Hepatic stellate cell (primary cell): ENCODE measurements at places on chromosomes 1 and 21.

- no peak for DNase-seq
Measured at GRCh38 chr1:210722410-210723081, 393.8 kb downstream of the HHAT start.

DNA sequence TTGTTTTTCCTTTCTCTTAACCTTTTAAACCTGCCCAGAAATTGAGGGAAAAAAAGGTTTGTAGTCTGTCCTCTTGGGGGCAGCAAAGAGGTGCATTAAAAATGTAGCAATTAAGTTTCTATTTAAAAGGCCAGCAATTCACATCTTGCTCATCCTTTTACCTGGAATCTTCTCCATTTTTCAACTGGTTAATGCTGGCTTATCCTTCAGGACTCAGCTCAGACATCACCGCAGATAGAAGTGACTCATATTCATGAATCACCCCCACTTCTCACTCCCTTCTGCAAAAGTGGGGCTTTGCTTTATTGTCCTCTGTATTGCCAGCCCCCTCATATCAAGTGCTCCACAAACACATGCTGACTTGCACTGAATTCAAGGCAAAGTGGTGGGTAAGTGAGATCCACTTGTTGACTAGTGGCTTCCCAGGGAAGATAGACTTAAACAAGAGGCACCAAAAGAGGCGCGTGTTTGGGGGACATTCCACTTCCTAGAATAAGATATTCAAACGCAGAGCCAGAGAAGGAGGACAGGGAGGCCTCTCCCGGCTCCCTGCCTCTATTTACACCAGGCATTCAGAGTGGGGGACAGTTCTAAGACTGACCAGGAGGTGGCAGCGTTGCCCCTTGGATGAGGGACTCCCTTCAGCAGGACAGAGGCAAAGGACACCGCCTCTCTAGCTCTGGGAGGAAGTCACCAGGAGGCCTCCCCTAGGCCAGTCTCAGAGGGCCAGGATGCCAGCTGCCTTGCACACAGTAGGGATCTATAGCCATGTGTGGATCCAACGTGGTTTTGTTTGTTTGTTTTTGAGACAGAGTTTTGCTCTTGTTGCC lies 23.2 kb upstream of the ZNF648 start:
- peak; percentile 66 for DNase-seq

DNA sequence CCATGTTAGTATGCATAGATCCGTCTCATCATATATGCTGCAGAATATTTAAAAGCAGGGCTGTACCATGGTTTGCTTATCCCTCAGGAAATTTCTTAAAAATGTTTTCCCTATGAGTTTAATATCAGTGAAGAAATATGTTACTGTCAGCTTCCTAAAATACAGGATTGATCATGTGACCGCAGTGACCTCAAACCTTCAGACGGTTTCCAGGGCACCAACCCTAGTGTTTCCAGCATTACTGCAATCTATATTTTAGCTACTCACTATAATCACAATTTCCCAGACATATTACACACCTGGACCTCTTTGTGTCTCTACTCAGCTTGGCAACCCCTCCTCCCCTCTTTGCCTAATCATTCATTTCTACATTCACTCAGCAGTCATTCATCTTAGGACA lies 7.7 kb upstream of the SDHB start:
- DNase-seq, result no peak

GRCh38 chr1:16900751-16901150 lies 5.0 kb downstream of the RNU1-2 start:
- DNase-seq, result no peak

- DNase-seq, result no peak
Measured at GRCh38 chr1:246815693-246816270, 91.6 kb downstream of the SCCPDH start.

DNA sequence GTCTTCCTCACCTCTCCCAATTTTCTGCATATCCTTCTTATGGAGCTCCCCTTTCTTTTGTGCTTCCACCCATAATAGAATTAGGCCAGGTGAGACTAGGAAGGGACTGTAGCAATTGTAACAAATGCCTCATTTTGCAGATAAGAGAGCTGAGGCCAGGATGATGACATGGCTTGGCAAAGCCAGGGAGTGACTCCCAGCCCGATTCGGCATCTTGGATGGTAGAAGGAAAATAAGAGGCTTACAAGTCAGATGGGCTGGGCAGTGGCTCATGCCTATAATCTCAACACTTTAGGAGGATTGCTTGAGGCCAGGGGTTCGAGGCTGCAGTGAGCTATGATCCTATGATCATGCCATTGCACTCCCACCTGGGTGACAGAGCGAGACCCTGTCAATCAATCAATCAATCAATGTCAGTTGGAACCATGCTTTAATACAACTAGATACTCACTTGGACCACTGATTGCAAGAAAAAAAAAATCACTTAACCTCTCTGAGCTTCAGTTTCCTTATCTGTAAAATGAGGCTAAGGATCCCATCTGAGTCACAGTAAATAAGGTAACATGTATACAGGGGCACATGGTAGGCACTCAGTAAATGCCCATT lies 51.6 kb downstream of the PLEKHA6 start:
- DNase-seq, result no peak

- DNase-seq, result no peak
Measured at GRCh38 chr21:15093216-15093615, 28.4 kb upstream of the NRIP1 start.

DNA sequence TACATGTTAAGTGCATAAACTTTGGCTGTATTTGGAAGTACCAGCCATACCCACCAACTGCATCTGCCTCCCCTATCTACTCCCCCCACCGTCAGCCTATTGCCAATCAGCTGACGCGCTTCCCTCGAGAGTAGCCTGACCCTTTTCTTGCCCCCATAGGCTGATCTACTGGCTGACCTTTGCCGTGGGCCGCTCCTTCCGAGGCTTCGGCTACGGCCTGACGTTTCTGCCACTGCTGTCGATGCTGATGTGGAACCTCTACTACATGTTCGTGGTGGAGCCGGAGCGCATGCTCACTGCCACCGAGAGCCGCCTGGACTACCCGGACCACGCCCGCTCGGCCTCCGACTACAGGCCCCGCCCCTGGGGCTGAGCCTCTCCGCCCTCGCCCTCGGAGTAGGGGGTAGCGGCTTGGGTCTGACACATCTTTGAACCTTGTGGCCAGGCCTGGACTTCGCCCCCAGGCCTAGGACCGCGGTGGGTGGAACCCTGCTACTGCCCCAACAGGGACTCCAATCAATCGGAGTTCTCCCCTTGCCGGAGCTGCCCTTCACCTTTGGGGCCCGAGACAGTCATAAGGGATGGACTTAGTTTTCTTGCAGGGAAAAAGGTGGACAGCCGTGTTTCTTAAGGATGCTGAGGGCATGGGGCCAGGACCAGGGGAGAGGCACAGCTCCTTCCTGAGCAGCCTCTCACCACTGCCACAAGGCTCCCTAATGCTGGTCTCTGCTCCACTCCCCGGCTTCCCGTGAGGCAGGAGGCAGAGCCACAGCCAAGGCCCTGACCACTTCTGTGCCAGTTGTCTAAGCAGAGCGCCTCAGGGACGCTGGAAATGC lies 4.0 kb downstream of the GLMP start:
- DNase-seq, result peak; percentile 93

- DNase-seq, result no peak
Measured at GRCh38 chr1:37846647-37847339, 12.6 kb downstream of the MTF1 start.

GRCh38 chr1:206600527-206600926 lies 11.7 kb downstream of the EIF2D start:
- DNase-seq, result no peak

- no peak for DNase-seq
Measured at GRCh38 chr1:82515650-82516049, 714.9 kb downstream of the ADGRL2 start.

- DNase-seq, result no peak
Measured at GRCh38 chr1:40582116-40582515, 50.7 kb downstream of the ZNF684 start.

DNA sequence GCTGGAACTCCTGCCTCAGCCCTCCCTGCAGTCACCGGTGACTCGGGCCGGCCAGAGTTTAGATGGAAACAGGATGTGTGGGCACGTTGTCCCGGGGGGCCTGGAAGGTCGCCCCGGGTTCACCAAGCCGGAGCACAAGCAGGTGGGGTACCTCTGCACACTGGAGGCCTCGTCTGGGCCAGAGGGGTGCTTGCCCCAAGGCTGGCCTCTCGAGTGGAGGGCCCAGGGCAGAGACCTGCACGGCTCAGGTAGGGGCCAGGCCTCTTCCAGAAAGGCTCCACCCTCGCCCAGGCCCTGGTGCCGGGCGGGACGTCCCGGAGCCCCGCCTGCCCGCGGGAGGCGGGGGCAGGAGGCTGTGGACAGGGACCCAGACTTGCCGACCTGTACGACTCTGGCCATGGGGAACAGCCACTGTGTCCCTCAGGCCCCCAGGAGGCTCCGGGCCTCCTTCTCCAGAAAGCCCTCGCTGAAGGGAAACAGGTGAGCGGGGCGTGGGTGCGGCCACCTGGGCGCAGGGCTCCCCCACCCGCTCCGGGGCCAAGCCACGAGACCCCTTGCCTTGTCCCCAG lies at the start of gene PLEKHN1:
Gene PLEKHN1 (plus strand): TSS at position 348 of the 569 bp plus-strand sequence. CDS start 50 bp downstream, at position 398.
- peak; percentile 84 for DNase-seq

GRCh38 chr1:20148571-20149500 lies 9.7 kb downstream of the PLA2G2F start:
- no peak for DNase-seq

GRCh38 chr1:185860859-185861258 lies 126.7 kb downstream of the HMCN1 start:
- no peak for DNase-seq

GRCh38 chr1:184075055-184076029 lies 23.8 kb downstream of the TSEN15 start:
- peak; percentile 12 for DNase-seq

- no peak for DNase-seq
Measured at GRCh38 chr1:61914823-61915482, 172.7 kb downstream of the PATJ start.

- no peak for DNase-seq
Measured at GRCh38 chr1:164787834-164788231, 228.8 kb downstream of the PBX1 start.

DNA sequence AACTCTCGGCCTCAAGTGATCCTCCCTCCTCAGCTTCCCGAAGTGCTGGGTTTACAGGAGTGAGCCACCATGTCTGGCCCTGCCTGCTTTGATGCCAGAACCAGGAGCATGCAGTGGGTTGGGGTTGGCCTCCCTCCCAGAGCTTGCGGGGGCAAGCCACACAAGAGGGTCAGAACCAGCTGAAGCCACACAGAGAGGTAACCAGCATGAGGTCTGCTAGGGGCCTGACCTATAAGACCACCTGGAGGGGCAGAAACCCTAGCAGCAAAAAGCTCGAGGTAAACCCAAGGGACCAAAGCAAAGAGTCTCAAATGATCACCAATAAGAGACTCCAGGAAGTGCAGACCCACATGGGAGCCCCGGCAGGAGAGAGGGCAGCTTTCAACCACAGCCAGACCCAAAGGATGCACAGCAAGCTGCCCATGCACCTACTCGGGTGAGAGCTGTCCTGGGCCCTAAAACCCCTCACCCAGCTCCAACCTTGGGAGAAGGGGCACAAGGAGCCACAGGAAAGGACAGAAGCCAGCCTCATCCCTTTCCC lies 81.2 kb downstream of the TOMM20 start:
- DNase-seq, result no peak

GRCh38 chr1:168698453-168698852 lies 30.6 kb downstream of the DPT start:
- no peak for DNase-seq

- no peak for DNase-seq
Measured at GRCh38 chr1:27520651-27521050, 30.7 kb upstream of the WASF2 start.

DNA sequence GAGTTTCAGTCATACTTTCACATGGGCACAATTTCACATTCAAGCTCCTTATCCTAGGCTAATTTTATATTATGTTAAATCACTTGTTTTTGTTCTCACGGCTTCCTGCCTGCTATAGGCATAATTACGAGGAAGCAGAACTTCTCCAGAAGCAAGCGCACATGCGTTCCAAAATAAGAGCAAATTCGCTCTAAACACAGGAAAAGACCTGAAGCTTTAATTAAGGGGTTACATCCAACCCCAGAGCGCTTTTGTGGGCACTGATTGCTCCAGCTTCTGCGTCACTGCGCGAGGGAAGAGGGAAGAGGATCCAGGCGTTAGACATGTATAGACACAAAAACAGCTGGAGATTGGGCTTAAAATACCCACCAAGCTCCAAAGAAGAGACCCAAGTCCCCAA lies at the start of gene CORT:
Gene CORT (plus strand): TSS at position 281 of the 400 bp plus-strand sequence. CDS start 193 bp downstream, outside the sequence.
- no peak for DNase-seq

- peak; percentile 27 for DNase-seq
Measured at GRCh38 chr21:37257511-37257966, 9.6 kb downstream of the VPS26C start.

DNA sequence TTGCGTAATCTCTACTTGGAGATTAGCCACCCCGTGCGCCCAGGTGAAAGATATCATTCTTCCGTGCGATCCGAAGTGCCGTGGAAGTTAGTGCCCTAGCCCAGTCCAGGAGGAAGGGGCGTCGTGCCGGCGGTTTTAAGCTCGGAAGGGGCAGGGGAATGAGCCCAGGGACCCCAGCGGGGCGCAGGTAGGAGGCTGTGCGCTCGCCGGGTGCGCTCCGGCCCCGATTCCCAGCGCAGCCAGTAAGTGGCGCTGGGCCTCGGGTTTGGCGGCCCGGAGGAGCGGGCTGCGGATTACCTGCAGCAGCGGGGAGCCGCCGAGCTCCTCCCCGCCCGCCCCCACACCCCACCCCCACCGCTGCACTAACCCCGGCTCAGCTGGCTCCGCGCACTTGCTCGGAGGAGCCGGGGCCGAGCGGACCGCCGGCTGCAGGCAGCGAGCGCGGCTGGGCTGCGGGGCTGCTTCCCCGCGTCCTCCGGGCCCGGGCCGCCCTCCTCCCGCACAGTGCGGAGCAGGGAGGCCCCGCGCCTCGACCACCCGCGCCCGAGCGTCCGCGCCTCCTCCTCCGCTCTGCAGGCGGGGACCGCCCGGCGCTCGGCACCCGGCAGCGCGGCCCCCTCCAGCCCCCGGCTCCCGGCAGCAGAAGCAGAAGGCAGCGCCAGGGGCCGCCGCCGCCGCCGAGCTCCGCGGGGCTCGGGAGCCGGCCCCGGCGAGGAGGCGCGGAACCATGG lies at the start of gene RYR2:
Gene RYR2 (plus strand): TSS at position 390 of the 731 bp plus-strand sequence. CDS start 338 bp downstream, at position 728.
- DNase-seq, result no peak

- DNase-seq, result no peak
Measured at GRCh38 chr1:162389021-162389818, 7.7 kb downstream of the C1orf226 start.

DNA sequence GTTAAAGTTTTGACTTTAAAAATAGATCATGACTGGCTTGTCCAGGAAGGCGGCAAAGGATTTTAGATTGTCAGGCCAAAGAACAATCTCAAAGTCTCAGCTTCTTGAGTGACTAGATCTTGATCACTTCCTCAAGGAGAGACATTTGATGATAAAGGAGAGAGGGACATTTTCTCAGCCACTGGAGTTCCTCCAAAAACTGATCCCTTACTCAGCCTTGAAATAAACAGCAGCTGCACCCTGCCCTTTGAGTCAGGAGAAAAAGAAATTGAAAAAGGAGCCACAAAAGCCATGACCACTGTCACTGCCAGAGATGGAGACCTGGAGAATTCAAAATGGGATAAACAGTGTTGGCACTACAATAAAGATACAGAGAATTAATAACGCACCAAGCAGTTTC lies 288.4 kb upstream of the PRMT6 start:
- no peak for DNase-seq

- no peak for DNase-seq
Measured at GRCh38 chr1:20073256-20073655, 3.3 kb downstream of the PLA2G5 start.
